ENCODE measurements at places on chromosomes 5 and 9. TPM values are rescaled to one million over a fixed set of nuclear protein-coding genes. Genes with fewer than 3 reads are reported as not detected.

Gene SHOC1
- total RNA-seq: not detected

Gene PLGRKT
- total RNA-seq: 59.4 TPM

Gene ABO
- total RNA-seq: not detected

DNA sequence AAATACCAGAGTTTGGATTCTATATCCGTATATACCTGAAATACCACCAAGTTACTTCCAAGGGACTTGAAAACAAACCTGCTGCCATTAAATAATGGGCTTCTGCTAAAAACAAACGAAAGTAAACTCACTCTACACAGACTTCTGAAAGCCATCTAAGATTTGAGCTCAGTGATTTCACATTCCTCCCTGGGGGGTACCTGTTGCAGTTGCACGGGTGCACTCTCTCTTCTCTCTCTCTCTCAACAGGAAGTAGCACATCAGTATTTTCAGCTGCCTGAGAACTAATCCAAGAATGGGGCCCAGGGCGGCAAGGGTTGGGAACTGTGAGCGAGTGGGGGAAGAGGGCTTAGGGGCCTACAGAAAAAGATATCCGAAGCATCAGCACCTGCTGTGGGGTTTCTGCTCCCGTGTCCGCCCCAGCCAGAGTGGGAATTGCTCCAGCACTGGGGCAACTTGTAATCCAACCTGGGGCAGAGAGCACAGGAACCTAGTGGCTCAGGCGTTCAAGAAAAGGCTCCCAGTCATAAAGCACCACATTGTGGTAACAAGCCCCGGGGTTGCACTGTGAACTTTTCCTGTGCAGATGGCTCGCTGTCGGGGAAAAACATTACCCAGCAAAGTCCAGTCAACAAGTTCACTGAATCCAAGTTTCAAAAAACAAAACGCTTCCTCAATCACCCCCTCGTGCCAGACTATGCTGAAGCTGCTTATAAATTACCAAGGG is 99.8 kb downstream of the EFNA5 start:
- DNase-seq: peak; percentile 59
- no peak overlapping the region for H3K4me3 ChIP-seq
- peaks cover 17% of the 10 kb centered on the region for H3K27me3 ChIP-seq
- H3K27ac ChIP-seq: no peak overlapping the region

GRCh38 chr9:93884808-93885207 is 70.3 kb downstream of the BARX1 start:
- H3K27me3 ChIP-seq: peaks cover 13% of the 10 kb centered on the region
- H3K4me3 ChIP-seq: no peak overlapping the region
- H3K36me3 ChIP-seq: no peaks in the 10 kb centered on the region
- DNase-seq: no peak
- H3K4me1 ChIP-seq: no peaks in the 10 kb centered on the region

DNA sequence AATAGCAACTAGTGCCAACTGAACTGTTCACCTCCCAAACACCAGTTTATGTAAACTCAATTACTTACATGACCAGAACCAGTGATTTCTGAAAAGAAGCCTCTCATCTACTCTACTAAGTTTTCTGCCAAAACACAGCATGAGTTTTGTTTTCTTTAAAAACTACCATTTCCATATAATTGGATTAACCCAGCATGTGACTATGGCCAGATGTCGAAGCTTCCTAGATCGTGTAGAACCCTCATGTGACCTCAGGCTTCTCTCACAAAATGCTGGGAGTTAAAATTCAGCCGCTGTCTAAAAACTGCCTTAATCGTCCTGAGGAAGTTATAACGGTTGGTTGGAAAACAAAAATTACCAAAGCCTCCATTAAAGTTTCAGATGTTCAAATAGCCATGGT is 303.5 kb downstream of the IRX1 start:
- no peak overlapping the region for H3K4me3 ChIP-seq
- no peak overlapping the region for H3K27ac ChIP-seq
- H3K36me3 ChIP-seq: no peaks in the 10 kb centered on the region
- H3K27me3 ChIP-seq: no peaks in the 10 kb centered on the region

GRCh38 chr5:174523311-174524071 is 200.9 kb upstream of the MSX2 start:
- H3K27me3 ChIP-seq: peaks cover 2% of the 10 kb centered on the region
- no peak overlapping the region for H3K27ac ChIP-seq
- H3K36me3 ChIP-seq: no peaks in the 10 kb centered on the region
- no peak for DNase-seq
- no peak overlapping the region for H3K4me3 ChIP-seq

- DNase-seq: no peak
- H3K27ac ChIP-seq: no peak overlapping the region
- no peaks in the 10 kb centered on the region for H3K36me3 ChIP-seq
Measured at GRCh38 chr5:15704397-15704947, 204.5 kb downstream of the FBXL7 start.

GRCh38 chr9:108224716-108225115 is 631.1 kb downstream of the ACTL7B start:
- no peak for DNase-seq
- H3K4me3 ChIP-seq: no peak overlapping the region
- no peaks in the 10 kb centered on the region for H3K4me1 ChIP-seq
- no peak overlapping the region for H3K27ac ChIP-seq

- H3K36me3 ChIP-seq: no peaks in the 10 kb centered on the region
- H3K4me1 ChIP-seq: no peaks in the 10 kb centered on the region
- no peak for DNase-seq
Measured at GRCh38 chr5:1926071-1926440, 43.3 kb upstream of the IRX4 start.
